ENCODE measurements at places on chromosomes 4 and X.

- DNase-seq, result no peak
These were observed 13.9 kb upstream of the PRDM8 start for GRCh38 chr4:80183250-80184052.

DNA sequence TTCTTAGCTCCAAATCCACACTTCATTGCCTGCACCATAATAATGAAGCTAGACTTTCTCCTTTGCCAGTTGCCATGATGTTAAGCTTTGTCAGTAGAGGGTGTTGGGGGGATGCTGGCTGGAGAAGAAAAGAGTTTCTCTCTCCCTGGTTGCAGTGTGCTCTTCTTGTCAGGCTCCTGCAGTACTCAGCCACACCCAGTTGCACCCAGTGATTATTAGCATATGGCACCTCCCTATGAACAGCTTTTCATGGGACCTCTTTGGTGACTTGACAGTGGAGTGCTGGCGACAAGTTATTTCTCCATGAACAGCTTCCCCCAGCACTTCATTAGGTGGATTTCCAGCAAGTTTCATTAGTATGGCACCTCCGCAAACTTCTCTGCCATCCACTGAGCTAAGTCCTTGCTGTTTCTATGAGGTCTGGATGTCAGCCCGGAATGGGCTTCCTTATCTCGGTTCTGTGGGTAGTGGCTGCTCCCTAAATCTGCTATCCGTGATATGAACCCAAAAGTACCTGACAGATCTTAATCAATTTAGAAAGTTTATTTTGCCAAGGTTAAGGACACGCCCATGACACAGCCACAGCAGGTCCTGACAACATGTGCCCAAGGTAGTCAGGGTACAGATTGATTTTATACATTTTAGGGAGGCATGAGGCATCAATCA is 18.8 kb upstream of the OTUD4 start:
- no peak for DNase-seq

DNA sequence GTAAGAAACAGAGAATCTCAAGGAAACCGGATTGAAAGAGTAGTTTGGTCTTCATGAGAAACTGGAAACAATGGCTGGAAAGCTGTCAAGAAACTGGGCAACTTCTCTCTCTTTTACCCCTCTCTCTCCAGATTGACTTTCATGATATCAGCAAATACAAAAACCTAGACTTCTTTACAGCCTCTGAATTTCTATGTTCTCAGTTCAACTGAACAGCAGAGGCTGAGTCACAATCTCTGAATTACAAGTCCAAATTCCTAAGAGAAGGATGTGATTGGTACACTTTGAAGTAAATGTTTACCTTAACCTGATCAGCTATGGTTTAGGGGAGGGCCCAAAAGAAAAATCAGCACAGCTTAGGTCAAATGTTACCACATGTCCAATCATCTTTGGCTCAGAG is 974.9 kb downstream of the RPA4 start:
- no peak for DNase-seq

- DNase-seq, result no peak
These were observed 23.3 kb downstream of the CHIC2 start for GRCh38 chr4:54041100-54041499.

DNA sequence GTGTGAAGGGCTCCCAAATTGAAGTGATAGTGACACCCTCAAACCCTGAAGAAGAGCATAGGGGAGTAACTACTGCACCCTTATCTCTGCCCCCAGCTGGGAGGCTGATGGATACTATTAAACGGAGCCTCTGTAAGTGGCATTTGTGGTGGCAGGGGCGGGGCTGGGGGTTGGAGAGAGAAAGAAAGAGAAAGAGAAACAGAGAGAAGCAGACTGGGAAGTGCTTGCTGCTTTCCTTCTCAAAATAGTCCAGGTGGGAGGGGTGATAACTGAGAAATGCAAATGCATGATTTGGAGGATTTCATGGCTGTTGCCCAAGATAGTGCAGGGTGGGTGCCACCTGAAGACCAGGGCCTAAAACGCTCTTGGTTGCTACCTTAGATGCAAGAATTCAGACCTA is 253.5 kb upstream of the GATB start:
- no peak for DNase-seq

Data from glomerular endothelial cell (primary cell).